Gastroesophageal sphincter (tissue), 4 donors: ENCODE measurements at places on chromosomes 6 and 20.

- no peak for ATAC-seq
These were observed 143.7 kb downstream of the RALGAPA2 start for GRCh38 chr20:20568604-20569205.

DNA sequence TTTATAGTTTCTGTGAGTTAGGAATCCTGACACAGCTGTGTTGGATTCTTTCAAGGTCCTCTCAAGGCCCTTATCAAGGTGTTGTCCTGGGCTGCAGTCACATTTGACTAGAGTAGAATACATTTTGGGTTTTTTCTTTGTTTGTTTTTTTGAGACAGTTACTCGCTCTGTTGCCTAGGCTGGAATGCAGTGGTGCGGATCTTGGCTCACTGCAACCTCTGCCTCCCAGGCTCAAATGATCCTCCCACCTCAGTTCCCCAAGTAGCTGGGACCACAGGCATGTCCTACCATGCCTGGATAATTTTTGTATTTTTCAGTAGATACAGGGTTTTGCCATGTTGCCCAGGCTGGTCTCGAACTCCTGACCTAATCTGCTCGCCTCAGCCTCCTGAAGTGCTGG lies 15.7 kb downstream of the NFYA start:
- ATAC-seq, result no peak

- ATAC-seq, result no peak
These were observed 78.0 kb downstream of the DLGAP4 start for GRCh38 chr20:36384022-36384619.

DNA sequence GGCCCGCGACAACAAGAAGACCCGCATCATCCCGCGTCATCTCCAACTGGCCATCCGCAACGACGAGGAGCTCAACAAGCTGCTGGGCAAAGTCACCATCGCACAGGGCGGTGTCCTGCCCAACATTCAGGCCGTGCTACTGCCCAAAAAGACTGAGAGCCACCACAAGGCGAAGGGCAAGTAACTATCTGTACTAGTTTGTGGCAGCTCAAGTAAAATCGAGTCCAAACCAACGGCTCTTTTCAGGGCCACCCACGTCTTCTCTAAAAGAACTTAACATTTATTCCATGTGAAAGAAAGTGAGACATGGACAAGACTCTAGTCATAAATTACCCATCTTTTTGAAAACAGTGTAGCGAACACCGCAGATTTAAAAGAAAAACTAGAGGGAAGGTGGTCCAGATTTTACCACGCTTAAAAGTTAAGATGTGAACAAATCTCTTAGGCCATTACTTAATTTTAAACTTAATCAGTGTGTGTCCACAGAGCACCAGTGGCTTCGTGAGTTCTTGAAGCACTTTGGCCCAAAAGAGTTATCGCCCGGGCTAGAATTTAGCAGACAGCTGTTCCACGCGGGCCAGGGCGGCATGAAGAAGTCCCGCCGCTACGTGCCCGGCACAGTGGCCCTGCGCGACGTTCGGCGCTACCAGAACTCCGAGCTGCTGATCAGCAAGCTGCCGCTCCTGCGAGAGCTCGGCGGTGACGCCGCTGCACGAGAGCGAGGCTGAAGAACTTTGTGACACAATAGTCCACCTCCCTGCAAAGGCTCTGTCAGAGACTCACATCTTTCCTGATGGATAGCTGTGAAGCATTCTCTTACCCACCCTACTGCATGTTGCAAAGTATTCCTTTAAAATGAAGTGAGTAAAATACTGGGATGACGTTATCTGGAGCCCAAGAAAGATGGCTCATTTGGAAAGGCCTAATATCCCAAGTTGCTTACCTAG lies 113.9 kb upstream of the PRSS16 start:
- no peak for ATAC-seq

- no peak for ATAC-seq
These were observed 91.9 kb upstream of the CCDC28A start for GRCh38 chr6:138681627-138682026.

GRCh38 chr6:100296810-100297544 lies 167.7 kb downstream of the SIM1 start:
- ATAC-seq, result no peak

GRCh38 chr20:25389401-25389857 lies 1.2 kb downstream of the ABHD12 start:
- ATAC-seq, result no peak

DNA sequence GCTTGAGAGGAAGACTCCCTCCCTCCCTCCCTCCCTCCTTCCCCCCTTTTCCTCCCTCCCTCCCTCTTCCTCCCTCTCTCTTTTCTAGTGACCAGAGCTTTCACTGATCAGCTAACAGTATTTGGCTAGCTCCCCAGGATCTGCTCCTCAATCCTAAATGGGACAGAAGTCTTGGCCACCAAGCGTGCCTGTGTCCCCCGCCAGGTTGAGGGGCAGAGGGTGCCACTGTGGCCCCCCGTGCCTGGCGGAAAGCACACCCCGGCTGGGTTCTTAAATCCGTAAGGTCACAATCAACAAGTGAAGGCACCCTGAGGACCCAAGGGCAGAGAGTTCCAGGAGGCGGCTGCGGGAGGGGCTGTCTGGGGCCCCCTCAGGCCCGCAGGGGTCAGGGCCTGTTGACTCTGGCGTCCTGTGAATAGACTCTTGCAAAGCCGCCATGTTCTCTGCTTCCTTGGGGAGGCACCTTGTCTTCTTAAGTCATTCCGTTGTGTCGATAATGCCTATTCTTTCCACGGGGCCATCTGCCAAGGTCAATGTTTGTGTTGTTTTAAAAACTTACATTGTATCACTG lies 38.9 kb upstream of the STX16 start:
- ATAC-seq, result no peak

DNA sequence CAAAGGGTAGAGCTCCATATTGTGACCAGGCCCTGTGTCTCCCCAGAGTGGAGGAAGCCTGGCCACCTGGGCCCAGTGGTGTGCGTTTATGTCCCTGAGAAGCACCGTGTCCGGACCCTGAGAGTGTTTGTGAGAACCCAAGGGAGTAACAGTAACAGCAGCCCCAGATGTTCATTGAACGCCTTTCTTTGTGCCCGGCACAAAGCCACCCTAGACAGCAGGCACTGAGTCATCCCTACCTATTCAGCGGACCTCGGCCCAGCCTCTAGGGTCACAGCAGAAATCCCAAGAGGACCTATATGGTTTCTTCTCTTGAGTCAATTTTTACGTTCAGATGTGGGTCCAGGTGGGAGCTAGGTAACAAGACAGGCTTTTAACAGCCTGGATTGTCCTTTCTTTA lies 24.5 kb downstream of the BCAS4 start:
- ATAC-seq, result no peak

- ATAC-seq, result no peak
These were observed 21.3 kb upstream of the DST start for GRCh38 chr6:56664029-56664428.

DNA sequence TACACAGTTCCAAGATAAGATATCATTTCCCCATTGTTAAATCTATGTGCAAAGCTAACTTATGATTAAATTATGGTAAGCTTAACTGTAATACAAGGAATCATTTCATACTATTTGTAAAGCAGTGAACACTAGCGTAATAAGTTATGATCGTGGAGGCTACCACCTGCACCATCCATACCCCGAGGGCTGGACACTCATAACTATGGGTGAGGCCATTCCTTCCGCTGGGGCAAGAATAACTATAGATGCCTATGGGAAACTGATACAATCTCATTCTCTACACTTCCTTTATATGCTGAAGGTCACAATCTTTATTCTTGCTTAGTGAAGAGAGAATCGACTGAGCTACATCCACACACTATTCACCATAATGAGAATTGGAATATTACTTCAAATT lies 916.0 kb upstream of the FLRT3 start:
- ATAC-seq, result no peak

DNA sequence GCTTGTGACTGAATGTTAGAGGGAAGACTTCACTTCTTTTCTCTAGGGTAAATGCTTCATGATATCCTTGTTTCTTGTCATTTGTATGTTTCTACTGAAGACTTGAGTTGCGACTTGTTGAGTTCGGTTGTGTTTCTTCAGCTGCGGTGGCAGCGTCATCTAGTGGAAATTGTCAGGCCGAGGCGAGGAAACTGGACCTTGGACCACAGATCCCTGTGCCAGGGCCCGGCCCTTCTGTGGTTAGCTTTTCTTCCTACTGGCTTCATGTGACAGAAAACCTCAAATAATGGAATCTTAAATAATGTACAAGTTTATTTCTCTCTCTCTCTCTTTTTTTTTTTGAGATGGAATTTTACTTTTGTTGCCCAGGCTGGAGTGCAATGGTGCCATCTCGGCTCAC lies 12.4 kb downstream of the MTHFD1L start:
- ATAC-seq, result no peak

GRCh38 chr6:43175676-43176422 lies 4.8 kb downstream of the SRF start:
- ATAC-seq, result no peak

DNA sequence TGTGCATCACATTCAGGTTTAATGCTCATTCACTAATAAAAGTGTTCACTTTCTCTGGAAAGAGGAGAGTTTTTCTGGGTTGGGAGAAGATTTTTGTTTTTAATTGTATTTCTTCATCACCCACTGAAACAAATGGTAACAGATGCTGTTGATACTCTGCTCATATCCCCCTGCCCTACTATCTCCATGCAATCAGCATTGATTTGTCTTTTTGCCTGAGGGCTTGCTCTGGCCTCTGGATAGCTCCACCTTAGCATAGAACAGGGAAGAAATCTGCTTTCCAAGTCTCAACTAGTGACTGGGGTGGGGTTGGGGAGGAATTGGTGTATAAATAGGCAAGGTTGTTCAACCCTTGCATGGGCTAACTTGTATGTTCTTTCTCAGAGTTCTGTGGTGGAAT lies 296.4 kb downstream of the KHDRBS2 start:
- no peak for ATAC-seq

GRCh38 chr20:62029949-62030348 lies 35.7 kb downstream of the TAF4 start:
- no peak for ATAC-seq

DNA sequence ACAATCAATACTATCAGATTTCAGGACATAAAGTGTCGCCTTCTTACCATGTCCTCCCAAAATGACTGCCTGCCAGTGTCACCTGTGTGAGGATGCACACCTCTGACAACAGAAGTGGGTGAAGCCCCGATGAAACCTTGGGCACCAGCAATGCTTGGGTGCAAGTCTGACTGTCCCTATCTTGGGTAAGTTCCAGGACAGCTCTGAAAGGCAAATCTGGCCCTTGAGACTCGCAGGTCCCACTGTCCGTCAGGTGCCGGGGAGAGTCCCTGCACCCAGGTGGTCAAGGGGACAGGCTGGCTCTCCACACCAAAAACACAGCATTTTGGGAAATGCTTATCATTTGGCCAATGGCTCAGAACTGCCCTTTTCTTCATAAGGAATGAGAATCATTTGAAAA lies 43.3 kb downstream of the EZR start:
- ATAC-seq, result no peak

- no peak for ATAC-seq
These were observed 465.8 kb downstream of the FRK start for GRCh38 chr6:115594891-115595290.

GRCh38 chr20:49377326-49377725 lies 99.5 kb upstream of the ZNFX1 start:
- no peak for ATAC-seq
